ENCODE measurements at places on chromosomes 5 and 9.

DNA sequence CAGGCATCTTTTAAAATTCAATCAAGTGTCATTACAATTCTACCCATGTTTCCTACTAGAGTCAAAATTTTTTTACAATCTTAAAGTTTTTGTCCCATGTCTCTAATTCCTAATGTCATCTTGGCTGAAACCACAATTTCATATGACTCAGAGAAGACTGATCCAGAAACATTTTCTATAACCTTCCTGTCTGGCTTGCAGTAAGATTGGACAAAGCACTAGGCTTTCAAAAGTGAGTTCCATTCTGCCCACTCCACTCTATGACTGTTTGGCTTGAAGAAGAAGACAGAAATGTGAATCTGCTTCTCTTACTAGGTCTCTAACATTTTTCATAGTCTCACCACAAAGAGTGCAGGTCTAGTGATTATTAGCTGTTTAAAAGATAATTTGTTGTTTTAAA, 88.8 kb downstream of the NR3C1 start:
- DNase-seq = no peak

DNA sequence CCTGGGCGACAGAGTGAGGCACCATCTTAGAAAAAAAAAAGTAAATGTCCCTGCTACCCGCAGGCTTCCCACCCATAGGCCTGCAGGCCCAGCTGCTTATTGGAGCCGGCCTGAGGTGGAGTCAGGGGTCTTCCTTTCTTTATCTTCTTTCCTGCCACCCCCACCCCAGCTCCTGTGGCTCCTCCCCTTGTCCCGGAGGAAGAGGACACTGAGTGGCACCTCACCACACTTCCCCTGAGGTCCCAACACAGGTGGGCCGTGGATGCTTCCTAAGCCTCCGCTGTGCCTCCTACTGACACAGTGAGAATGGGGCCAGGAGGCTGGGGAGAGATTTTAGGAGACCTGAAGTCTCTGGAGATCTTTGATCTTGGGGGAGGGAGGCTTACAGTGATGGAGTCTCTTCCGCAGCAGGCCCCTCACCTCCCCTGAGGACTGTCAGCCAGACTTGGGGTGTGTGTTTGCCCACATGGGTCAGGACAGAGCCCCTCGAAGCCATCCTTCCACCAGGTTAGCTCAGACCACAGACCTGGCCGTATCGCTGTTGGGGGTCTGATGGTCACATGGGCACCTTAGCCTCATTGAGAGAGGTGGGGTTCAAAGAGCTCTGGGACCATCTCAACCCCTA, 135.4 kb upstream of the IER5L start:
- DNase-seq = no peak

DNA sequence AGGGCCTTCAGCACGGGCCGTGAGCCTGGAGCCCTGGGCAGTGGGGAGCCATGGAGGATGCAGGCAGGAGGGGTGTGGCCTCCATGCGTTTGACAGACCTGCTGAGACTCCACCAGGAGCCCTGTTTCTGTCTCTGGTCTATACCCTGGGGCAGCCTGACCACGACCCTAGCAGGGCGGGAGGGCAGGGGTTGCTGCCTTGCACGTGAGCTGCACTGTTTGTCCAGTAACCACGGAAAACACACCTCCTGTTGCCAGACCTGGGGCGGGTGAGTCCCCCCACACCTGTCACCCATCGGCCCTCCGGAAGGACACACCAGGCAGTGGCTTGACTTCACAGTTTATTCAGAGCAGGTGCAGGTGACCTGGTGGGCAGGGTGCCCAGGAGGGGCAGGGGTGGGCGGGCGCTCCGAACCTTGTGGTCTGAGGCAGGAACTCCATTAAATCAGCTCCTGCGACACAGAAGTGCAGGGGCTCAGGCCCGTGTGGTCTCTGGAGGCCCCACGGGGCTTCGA, 3.9 kb downstream of the LCN8 start:
- no peak for DNase-seq

- DNase-seq = no peak
These were observed 378.2 kb downstream of the ACTL7B start for GRCh38 chr9:108477529-108478006.

DNA sequence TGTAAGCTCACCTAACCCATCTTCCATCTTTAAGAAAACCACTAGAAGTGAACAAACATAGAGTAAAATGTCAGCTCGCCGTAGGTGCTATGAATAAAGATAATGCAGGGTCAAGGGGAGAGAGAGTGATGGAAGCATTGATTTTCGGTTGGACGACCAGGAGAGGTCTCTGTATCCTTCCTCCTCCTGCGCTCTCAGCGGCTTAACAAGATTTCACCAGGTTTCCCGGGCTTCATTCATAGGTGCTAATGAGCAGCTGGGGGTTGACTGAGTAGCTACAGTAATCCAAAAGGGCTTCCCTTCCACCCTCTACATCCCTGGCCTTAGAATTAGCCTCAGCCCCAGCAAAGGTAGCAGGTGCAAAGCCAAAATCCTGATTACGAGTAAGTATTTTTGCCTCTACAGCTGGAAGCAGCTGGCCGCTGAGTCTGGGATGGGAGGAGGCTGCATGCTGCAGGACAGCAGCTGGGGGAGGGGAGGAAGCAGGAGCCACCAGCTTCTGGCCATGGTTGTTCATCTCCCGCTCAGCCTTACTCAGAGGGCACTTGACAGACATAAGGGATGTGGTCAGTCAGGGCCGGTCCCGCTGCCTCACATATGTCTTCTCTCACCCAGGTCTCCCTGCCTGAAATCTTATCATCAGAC, 112.0 kb upstream of the IL12B start:
- DNase-seq = no peak

- DNase-seq = no peak
These were observed 273.1 kb downstream of the ACTL7B start for GRCh38 chr9:108582726-108583125.

DNA sequence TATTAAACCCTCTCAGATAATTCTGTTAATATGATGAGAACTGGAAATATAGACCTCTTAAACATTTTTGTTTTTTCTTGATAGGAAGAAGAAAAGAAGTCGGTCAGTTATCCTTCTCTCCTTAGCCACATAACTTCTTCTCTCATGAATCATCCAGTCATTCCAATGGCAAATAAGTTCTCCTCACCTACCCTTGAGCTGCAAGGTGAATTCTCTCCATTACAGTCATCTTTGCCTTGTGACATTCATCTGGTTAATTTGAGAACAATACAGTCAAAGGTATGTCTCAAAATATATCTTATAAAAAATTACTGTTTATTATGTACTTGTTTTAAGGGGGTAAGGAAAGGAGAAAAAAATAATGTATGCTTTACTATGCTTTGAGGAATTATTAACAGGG, 165.3 kb downstream of the MAN2A1 start:
- DNase-seq = no peak

DNA sequence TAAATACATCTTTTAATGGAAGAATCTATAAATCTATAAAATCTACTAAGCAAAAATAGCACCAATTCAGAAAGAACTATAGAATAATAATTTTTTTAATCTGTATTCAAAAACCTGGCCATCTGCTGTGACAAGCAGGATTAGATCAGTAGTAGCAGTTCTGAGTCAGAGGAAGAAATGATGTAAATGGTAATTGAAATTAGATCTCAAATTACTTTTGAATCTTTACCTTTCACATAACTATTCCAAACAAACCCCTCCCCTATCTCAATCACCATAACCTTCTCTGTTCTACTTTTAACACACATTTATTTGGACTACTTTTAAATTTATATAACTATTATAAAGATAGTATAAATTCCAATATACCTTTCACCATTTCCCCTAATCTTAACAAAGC, 727.8 kb upstream of the FAM174A start:
- no peak for DNase-seq

- no peak for DNase-seq
These were observed 51.2 kb upstream of the TCF7 start for GRCh38 chr5:134063188-134063820.

DNA sequence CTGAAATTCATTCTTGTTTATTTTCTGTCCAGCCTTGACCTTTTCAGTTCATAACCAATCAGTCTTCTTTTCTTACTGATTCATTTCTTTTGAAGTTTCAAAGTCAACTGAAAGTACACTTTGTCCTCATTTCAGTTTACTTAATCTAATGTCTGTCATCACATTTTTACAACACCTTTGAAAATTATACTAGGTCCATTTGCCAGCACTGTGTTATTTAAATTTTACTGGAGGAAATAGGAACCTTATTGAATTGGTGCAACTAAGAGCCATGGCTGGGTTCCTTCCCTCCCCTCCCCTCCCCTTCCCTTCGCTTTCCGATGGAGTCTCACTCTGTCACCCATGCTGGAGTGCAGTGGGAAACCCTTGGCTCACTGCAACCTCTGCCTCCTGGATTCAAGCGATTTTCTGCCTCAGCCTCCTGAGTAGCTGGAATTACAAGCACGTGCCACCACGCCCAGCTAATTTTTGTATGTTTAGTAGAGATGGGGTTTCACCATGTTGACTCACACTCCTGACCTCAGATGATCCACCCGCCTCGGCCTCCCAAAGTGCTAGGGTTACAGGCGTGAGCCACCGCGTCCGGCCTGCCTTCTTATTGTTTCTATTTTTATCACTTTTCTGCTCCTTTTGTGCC, 6.3 kb downstream of the RMI1 start:
- DNase-seq = no peak

DNA sequence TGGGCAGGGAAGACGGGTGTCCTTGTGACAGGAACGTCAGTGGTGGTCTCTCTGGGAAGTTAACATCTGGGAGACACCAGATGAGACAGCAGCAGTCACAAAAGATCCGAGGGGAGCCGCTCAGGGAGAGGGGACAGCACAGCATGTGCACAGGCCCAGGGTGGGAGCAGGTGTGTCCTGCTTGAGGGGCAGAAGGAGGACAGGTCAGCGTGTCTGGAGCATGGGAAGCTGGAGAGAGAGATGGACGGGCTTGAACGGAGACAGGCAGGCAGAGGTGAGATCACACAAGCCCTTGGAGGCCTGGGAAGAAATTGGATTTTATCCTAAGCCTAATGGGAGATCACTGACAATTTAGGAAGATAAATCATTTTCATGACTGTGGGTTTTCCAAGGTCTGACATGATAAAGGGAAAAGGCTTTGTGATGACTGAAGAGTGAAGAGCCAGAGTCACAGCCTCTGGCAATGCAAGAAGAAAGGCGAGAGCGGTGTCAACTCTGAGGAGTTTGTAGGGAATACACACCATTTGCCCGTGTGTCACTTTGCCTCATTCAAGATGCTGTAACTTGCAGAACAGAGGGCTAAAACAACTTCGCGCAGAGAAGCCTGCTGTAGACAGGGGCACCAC, 88.3 kb downstream of the FSTL4 start:
- DNase-seq = no peak

DNA sequence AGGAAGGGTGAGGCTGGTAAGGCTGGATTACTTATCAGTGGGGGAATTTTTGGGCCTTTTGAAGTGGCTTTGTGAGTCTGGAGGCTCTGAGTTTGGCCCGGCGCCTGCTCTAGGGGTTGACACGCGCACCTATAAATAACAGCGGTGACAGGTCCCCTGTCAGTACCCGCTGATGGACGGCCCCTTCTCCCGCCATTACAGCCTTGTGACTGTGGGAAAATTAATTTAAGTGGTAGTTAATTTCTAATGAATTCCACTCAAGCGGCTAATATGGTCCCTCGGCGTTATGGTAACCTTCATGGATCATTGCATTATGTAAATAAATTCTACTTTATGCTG, 16.5 kb downstream of the MRPL36 start:
- DNase-seq = no peak

DNA sequence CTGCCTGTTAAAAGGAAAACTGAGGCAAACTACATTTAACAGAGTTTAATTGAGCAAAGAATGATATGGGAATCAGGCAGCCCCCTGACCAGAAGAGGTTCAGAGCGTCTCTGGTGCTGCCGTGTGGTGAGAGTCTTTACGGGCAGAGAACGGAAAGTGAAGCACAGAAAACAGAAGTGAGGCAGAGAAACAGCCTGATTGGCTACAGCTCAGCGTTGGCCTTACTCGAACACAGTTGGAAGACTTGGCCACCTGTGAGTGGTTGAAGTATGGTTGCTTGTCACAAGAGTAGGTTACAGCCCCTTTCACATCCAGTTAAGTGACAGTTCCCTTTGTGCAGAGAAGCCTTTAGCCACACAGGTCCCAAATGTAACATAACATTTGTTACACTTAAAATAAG, 16.9 kb upstream of the FBP1 start:
- no peak for DNase-seq

- no peak for DNase-seq
These were observed 36.4 kb downstream of the RETREG1 start for GRCh38 chr5:16580382-16580781.

- no peak for DNase-seq
These were observed 264.8 kb upstream of the PTGER4 start for GRCh38 chr5:40414922-40415321.

DNA sequence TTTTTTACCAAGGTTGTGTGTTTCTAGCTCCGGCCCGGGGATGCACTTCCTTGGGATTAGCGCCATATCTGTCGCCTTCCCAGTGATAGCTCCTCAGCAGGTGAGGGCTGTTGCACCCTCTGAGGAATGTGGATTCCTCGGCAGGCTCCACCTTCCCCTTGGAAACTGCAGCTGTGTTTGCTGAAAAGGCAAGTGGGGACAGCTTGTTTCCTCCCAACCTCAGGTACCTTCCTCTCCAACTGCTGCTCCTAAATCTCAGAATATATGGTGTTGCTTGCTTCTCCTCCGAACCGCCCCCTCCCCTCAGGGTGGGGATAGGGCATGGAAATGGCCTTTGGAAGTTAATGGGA, 1.3 kb downstream of the SLC1A1 start:
- no peak for DNase-seq

DNA sequence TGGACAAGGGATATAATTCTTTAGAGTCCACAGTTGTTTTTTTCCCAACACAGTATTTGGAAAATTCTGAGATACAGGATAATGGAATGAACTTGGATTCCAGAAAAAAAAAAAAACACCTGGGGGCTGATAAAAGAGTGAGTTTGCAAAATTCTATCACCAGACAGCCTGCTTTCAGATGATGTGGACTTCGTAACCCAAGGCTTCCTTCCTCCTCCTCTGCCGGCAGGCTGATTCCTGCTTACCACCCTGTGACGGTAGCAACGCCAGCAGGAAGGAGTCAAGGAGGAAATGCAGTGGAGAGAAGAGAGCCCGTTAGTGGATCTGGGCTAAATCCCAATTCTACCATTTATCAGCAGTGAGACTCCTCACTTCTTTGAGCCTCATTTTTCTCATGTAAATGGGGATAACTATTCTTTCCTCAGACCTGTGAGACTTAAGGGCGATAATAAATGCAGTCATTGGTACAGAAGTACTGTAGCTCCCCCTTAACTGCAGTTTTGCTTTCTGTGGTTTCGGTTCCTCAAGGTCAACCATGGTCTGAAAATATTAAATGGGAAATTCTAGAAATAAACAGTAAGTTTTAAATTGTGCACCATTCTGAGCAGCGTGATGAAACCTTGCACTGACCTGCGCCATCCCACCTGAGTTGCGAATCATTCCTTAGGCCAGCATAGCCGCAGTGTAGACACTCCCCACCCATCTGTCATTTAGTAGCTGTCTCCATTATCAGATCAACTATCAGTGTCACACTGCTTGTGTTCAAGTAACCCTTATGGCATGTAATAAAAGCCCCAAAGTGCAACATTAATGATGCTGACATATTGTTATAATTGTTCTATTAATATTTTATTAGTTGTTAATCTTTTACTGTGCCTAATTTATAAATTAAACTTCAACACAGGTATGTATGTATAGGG, 71.4 kb downstream of the DCP2 start:
- DNase-seq = no peak

All from anterior cingulate cortex (tissue), 58 donors.